ENCODE measurements at places on chromosomes 2 and 18. TPM values are rescaled to one million over a fixed set of nuclear protein-coding genes. Genes with fewer than 3 reads are reported as not detected.
A peak's percentile ranks its signal among the peaks of the same experiment; 100 is the strongest.

The SLC19A3 gene
- total RNA-seq = 0.96 TPM

The CNDP1 gene
- total RNA-seq = not detected

The LRRC30 gene
- total RNA-seq = not detected

The CFC1 gene
- total RNA-seq = not detected

The EMX1 gene
- 0.43 TPM for total RNA-seq

The GAREM2 gene
- total RNA-seq = 15.1 TPM

The LYPD6 gene
- 4.1 TPM for total RNA-seq

The KCNG2 gene
- total RNA-seq = 0.99 TPM

The GPR45 gene
- total RNA-seq = not detected

The LYPD6B gene
- total RNA-seq = not detected

The PNO1 gene
- 14.6 TPM for total RNA-seq

The SERPINB13 gene
- total RNA-seq = not detected

GRCh38 chr2:46520130-46520711, 40.9 kb downstream of the TMEM247 start:
- no peak for DNase-seq

DNA sequence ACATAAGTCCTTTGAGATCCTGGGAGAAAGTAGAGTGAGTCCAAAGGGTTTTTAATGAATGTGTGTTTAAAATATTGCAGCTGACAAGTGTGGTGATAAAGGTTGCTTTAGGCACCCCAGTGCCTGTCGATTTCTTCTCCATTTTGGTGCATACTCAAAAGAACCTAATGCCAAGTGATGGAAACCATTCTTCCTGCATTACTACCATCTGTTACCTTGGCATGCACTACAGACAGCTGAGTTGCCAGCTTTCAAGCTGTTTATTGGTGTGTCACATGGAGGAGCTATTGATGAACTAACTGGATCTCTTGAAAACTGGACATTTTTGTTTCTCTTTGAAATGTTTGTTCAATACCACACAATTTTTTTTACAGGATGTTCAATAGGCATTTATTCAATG, 350.0 kb downstream of the AKAIN1 start:
- no peak for DNase-seq

- no peak for DNase-seq
These were observed 191.7 kb downstream of the CD226 start for GRCh38 chr18:69755856-69756496.

DNA sequence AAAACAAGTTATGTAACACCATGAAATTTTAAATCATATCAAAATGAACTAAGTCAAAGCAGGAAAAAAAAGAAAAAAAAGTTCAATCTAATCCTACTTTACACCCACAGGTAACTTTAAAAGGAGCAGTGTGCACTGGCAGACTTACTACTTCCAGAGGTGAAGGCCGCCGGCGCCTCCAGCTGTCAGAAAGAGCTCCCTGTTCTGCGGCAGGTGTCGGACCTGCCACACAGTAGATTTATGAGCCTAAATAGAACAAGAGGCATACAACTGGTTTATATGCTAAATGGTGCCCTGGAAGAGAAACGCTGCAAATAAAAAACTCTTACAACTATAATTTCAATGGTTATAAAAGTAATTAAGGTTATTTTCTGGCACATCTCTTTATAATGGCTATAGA, 23.1 kb upstream of the PNO1 start:
- no peak for DNase-seq

GRCh38 chr2:172791953-172792352, 56.3 kb downstream of the RAPGEF4 start:
- DNase-seq = no peak

DNA sequence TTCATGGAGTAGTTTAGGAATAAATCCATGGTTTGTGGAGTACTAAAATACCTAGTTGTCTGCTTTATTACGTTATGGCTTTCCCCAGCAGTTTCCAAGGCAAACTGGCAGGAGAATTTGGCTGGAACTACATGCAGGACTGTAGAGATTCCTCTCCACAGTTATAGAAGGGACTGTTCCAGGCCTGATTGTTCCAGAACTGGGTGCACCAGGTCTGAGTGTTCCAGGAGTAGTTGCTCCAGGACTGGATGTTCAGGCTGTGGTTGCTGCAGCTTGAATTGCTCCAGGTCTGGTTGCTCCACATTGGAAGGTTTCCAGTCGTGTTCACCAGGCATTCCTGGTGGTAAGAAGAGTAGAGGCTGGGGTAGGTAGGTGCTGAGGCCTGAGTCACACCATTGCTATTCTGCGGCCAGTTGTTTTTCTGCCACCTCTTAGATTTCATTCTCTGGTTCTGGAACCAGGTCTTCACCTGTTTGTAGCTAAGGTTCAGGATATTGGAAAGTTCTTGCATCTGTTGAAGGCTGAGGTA, 28.1 kb downstream of the SGPP2 start:
- DNase-seq = no peak

- no peak for DNase-seq
These were observed 23.2 kb downstream of the RRM2 start for GRCh38 chr2:10145519-10146357.

DNA sequence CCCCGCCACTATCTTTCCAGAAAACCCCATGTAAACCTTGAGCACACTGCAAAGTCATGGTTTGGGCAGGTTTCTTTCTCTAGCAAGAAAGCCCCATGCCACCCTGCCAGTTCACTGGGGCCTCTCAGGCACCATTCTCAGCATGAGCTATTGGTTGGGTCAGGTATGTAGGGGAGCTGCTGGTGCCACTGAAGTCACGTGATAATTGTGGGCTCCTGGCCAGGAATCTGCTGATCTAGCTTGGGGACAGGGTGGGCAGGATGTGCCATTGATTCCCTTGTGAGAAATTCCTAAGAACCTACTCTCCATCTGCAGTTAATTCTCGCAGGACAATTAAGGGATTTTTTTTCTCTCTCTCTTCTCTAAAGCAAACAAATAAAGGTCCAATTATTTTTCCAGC, 26.5 kb upstream of the HNMT start:
- no peak for DNase-seq

DNA sequence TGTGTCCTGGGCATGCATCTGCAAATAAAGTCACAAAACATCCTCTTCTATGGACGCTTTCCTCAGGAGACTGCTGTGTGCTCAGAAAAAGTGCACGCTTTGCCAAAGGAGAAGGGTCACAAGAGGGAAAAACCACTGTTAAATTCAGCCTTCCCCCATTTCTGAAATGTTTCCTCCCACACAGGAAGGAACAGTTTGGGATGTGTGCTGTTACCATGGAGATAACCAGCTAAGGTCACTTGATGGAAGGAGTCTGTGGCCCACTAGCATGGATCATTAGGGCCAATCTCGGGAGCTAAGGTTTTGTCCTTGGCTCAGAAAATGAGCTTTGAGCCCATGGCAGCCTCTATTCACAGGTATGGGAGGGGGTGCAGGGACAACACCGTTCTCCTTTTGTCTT, 5.6 kb downstream of the KCNE4 start:
- no peak for DNase-seq

DNA sequence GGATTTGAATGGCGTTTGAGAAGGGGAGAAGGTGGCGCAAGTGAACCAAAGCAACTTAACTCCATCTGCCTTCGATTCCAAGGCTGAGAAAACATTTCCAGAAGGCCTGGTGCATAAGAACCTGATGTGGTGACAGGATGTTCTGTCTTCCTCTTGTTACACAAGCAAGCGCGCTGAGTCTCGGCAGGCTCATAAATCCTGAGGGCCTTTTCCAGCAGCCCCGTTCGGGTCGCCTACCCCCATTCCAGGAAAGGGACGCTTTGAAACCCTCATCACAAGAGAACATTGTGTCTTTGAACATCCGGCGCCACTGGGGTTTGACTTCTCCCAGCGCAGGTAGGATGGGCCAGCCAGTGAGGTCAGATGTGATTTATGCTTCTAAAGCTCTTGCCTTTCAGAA, 403.5 kb downstream of the SETBP1 start:
- DNase-seq = no peak

GRCh38 chr18:51211552-51211951, 14.1 kb upstream of the MEX3C start:
- no peak for DNase-seq

DNA sequence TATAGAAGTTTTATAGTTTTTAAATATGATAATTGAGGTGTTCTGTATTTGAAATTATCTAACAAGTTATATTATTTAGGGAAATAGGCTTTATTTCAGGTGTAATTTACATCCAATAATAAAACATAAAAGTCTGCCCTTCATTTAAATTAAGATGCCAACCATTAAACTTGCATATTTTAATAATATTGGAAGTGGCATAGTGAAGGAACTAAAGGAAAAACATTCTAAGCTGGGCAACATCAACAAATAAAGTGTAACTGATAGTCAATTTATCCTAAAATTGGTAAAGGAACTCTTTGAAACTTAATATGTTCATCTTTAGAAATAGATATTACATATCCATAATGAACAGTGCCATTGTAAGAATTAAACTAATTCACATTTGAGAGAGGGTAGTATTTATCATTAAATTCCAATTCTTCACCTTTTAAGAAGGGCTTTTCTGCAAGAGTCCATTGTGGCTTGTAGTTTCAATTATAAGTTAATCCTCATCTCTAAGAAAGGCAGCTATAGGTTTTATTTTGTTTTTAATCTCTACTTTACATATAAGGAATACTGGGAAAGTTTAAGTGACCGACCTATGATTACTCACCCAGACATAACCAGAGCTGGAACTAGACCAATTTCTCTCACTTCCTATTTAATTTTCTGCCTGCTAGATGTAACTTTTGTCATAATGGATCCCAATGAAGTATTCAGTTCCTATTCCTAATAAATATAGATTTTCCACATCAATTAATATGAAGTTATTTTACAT, 401.6 kb downstream of the XIRP2 start:
- DNase-seq = no peak

- no peak for DNase-seq
These were observed 31.5 kb downstream of the COA5 start for GRCh38 chr2:98576666-98577312.

- no peak for DNase-seq
These were observed 154.4 kb upstream of the EPAS1 start for GRCh38 chr2:46142546-46143428.

DNA sequence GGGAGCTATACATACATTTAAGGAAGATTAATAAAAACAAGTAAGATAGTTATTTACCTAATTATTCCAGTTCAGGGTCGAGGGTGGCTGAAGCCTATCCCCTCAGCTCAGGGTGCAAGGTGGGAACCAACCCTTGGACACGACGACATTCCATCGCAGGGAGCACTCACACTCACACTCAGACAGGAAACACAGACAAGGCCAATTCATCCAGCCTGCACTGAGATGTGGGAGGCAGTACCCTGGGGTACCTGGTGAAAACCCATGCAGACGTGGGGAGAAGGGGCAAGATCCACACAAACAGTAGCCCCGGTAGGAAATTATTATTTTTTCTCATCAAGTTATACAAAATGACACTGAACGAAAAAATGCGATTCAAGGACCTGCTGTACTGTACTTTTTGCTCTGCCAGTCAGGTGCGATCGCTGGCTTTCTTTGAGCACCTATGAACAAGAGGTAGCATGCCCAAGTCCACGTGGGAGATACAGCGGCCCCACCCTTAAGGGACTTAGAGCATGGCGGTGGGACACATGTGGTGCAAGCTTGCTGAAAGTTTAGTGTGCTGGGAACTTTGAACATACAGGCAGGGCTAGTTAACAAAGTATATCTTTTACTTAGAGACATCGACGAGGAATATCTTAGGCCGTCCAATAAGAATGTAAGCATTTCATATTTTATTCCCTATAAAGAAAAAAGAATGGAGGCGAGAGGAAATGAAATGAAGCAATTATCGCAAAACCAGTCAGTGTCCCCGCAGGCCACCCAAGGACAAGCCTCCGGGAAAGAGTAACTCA, 624 bp downstream of the METTL8 start:
- DNase-seq = peak; percentile 56
